ENCODE measurements at places on chromosomes 16 and 17.

DNA sequence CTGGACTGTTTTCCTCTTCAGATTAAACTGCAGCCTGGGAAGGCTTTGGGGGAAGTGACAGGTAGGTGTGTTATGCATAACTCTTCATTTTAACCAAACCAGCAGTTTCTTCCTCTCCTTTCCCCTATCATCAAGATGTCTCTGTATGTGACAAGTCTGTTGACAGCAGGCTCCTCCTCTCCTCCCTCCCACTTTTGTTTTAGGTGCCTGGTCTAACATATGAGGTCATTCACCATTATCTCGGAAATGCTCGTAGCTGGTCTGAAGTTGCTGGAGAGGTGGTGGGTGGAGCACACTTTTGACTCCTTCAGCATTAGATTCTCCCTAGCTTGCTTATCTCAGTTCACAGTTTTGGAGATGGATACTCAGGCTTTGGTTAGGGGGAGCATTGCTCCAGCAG, 571.0 kb upstream of the EEF2KMT start:
- DNase-seq: no peak

DNA sequence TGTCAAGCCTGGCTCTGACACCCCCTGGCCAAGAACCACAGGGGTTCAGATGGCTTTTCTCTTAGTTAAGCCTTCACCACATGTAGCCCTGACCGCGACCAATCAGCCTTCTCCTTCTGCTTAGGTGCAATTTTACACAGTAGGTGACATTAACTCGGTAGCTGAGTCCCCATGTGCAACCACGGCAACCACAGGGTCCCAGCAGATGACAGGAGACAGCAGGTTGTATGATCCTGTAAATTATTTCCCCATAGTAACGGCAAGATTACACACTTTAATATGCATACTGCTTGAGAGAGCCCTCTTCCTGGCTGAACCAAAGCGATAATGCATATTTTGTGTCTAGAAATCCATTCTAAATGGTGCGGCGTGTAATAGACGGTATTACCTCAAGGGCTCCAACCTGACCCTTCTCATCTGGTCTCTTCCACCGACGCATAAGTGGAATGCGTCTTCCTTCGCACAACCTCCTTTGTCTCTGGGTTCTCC, 458.7 kb upstream of the ZFHX3 start:
- no peak for DNase-seq

- no peak for DNase-seq
Observed at GRCh38 chr16:66490774-66491715, 58.9 kb downstream of the TK2 start.

DNA sequence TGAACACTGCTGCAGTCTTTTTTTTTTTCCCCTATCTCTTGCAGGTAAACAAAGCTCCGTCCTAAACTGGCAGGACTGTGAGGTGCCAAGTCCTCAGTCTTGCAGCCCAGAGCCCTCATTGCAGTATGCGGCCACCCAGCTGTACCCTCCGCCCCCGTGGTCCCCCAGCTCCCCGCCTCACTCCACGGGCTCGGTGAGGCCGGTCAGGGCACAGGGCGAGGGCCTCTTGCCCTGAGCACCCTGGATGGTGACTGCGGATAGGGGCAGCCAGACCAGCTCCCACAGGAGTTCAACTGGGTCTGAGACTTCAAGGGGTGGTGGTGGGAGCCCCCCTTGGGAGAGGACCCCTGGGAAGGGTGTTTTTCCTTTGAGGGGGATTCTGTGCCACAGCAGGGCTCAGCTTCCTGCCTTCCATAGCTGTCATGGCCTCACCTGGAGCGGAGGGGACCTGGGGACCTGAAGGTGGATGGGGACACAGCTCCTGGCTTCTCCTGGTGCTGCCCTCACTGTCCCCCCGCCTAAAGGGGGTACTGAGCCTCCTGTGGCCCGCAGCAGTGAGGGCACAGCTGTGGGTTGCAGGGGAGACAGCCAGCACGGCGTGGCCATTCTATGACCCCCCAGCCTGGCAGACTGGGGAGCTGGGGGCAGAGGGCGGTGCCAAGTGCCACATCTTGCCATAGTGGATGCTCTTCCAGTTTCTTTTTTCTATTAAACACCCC, 13.8 kb downstream of the IL34 start:
- no peak for DNase-seq

DNA sequence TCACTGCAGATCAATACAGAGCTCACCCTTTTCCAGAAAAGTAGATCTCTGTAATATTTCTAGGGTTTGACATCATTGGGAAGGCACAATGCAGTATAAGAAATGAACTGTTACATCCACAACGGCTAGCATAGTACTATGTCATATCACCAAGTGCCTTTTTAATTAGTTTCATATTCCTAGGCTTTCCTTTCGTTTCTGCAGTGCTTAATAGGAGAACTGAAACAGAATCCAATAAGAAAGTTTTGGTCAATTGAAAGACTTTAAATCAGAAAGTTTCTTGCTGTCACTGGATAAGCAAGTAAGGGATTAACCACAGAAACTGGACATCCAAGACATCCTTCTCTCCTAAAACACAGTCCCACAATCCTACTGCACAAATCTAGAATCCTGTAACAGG, 3.5 kb upstream of the RNF43 start:
- DNase-seq: no peak

DNA sequence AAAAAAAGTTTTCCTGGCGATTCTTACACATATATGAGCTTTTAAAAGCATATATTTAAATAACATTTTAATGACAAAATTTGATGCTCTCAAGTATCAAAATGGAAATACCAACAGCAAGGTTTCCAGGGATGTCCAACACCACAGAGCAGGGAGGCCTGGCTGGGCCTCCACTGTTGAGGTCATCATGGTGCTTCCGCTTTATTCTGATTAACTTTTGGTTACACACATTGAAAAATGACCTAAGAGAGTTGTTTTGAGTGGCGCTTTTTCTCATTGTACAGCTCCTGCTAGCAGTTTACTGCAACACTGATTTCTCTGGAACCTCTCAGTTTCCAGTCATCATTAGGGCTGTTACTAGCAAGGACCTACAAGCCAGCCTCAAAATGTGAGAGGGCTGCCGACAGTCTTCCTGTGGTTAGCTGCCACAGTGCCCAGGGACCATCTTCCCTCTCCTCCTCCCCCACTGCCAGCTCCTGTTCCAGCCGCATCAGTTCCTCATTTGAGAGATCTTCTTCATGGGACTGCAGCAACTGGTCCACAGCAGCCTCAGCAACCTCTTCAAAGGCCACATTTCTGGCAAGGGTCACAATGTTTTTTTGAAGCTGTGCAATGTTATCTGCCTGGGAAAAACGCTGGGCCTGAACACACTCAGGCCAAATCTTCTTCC, 21.3 kb downstream of the DEF8 start:
- DNase-seq: no peak

DNA sequence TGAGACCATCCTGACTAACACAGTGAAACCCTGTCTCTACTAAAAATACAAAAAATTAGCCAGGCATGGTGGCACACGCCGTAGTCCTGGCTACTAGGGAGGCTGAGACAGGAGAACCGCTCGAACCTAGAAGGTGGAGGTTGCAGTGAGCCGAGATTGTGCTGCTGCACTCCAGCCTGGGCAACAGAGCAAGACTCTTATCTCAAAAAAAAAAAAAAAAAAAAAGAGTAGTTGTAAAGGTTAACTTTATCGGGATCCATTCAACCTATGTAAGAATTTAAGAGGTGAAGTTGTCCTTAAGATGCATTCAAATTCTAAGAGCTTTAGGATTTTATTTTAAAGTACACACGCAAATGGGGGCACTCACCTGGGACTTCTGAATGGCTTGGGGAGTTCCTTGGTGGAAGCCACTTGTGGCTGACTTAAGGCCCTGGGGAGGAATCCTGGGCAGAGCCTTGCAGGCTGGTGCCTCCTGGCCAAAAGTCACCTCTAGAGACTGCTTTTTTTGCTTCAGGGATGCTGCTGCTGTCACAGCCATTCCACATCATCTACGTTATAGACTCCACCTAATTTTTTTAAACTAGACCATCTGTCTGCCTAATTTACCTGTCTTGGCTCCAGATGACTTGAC, 3.3 kb downstream of the CTCF start:
- no peak for DNase-seq

GRCh38 chr17:67212231-67212630, 32.8 kb downstream of the HELZ start:
- DNase-seq: no peak

DNA sequence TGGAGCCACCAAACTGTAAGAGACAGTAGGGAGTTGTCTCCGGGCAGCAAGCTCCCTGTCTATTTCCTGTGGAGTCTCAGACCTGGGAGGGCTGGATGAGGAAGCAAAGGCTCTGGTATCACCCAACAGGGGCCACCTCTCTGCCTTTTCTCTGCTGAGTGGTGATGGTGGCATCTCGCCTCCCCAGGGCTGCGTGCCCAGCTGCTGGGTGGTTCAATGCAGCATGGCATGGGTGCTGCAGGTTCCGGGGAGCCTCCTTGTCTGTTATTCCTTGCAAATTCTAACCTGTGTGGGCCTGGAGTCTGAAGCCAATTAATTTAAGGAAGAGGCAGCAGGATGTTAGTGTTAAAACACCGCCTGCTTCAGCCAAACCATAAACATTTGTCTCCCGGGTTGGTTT, 78.2 kb downstream of the CCDC182 start:
- DNase-seq: no peak

DNA sequence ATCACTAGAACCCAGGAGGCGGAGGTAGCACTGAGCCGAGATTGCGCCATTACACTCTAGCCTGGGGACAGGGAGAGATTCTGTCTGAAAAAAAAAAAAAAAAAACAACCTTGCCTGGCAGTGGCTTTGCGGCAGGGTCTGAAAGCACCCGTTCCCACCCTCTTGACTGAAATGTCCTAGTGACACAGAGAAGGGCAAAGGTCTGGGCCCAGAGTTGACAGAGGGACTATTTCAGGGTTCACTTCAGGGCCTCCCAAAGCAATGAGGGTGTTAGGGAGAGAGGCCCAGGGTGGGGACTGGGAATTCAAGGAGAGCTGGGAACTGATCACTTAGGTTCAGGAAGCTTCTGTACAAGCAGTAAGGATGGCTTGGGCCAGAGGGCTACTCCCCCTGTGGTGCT, 13.8 kb upstream of the CDRT15L2 start:
- no peak for DNase-seq

DNA sequence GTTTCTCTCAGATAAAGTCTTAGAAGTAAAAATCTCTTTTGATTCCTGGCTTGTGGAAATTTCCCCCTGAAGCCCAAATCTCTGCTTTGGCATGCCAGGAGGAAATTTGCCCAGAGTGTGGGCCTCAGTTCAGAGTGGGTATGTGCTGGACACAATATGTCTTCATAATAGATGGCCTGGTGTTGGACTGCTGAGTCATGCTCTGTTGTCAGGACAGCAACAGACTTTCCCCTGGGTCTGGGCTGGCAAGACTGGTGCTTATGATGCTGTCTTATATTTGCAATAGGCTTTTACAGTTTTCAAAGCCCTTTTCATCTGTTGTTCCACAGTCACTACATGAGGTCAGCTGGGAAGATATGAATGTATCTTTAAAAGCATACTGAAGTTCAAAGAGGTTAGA, 57.0 kb downstream of the SHISA9 start:
- DNase-seq: no peak

DNA sequence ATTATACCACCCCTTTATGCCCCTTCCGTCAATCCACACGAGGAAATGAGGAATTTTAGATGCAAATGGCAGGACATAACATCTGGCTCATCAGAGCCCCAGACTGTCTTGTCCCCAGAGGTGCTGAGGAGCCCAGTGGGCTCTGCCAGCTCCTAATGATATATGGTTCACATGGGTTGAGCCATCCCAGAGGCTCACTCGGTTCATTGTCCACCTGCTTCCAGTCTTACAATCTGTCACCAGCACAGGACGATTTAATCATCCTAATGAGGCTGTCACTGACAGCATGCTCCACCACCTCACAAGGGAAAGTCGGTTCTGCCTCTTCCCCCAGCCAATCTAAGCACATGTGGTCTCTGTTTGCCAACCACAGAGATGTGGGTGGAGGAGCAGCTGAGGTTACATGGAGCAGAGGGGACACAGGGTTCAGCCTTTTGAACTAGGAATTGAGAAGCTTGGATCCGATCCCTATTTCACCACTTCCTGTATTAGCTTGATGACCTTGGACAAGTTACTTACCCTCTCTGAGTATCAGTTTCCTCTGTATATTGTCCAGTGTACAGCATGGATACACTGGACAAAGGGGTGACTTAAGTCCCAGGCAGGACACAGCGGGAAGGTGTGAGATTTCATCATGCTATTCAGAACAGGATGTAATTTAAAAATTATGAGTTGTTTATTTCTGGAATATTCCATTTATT, 27.0 kb upstream of the DHX8 start:
- no peak for DNase-seq

All from stimulated activated CD4-positive, alpha-beta T cell treated with anti-CD3 and anti-CD28 coated beads, TNF-alpha, amount 100 ng/mL, for 24 hours (primary cell).